ENCODE measurements at places on chromosomes 11 and 22. TPM values are rescaled to one million over a fixed set of nuclear protein-coding genes. Genes with fewer than 3 reads are reported as not detected.

- H3K27me3 ChIP-seq = no peaks in the 10 kb centered on the region
- H3K36me3 ChIP-seq = no peaks in the 10 kb centered on the region
- peaks cover 25% of the 10 kb centered on the region for H3K4me1 ChIP-seq
Observed at GRCh38 chr11:1863352-1864216, 10.7 kb downstream of the LSP1 start.

- H3K27ac ChIP-seq = no peak overlapping the region
- H3K36me3 ChIP-seq = no peaks in the 10 kb centered on the region
- peaks cover 26% of the 10 kb centered on the region for H3K27me3 ChIP-seq
- peak; percentile 42 for DNase-seq
- no peaks in the 10 kb centered on the region for H3K4me1 ChIP-seq
Observed at GRCh38 chr11:36258730-36259360, 30.4 kb downstream of the COMMD9 start.

DNA sequence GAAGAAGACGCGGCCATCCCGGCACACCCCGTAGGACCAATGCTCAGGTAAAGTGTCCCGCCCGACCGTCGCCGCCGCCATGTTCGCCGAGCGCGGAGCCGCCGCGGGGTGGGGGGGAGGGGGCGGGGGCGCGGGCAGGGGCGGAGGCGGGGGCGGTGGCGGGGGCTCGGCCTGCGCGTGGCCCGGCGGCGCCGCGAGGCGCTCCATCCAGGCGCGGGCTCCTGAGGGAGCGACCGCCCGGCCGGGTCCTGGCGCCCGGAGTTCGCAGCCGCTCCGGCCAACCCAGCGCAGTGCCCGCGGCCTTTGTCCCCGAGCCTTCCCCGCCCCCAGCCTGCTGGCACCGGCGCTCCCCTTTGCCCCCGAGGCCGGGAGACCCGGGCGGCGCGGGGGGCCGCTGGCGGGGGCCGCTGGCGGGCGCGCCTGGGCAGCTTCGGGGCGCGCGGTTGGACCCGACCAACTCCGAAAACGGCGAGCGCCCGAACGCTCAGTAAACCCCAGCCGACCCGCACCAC, at the start of gene PLEKHA7:
PLEKHA7 (minus strand) TSS at position 94 of the 512 bp plus-strand sequence; CDS start at position 81, 13 bp downstream.
- H3K27ac ChIP-seq = no peak within 1 kb of the TSS
- H3K4me3 ChIP-seq = peak within 1 kb of the TSS; percentile 52
- no peak for DNase-seq
- peaks cover 17% of the 10 kb centered on the region for H3K4me1 ChIP-seq
- peaks cover 10% of the 10 kb centered on the region for H3K27me3 ChIP-seq

DNA sequence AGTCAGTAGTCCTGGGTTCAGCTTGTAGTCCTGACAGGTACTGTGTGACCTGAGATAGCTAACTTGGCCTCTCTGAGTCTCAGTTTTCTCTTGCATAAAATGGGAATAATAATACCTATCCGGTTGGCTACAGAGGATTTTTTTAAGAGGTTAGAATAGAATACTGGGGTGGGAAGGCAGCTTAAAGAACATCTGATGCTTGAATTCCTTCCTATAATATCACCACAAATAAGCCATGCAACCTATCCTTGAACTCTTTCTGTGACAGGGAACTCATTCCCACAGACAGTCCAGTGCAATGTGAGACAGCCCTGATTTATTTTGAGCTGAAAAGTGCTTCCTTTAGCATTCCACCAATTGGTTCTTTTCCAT, 110.1 kb downstream of the CCDC81 start:
- H3K27me3 ChIP-seq = no peaks in the 10 kb centered on the region
- peaks cover 25% of the 10 kb centered on the region for H3K4me1 ChIP-seq
- DNase-seq = no peak
- H3K36me3 ChIP-seq = no peaks in the 10 kb centered on the region
- H3K4me3 ChIP-seq = no peak overlapping the region

GRCh38 chr11:12863605-12864121, 145.5 kb upstream of the RASSF10 start:
- H3K27ac ChIP-seq = peak overlapping the region; percentile 74
- H3K4me1 ChIP-seq = peaks cover 39% of the 10 kb centered on the region
- DNase-seq = no peak
- no peak overlapping the region for H3K4me3 ChIP-seq
- H3K36me3 ChIP-seq = peaks cover 6% of the 10 kb centered on the region
- H3K27me3 ChIP-seq = no peaks in the 10 kb centered on the region

- peaks cover 37% of the 10 kb centered on the region for H3K36me3 ChIP-seq
- H3K27ac ChIP-seq = no peak overlapping the region
- no peaks in the 10 kb centered on the region for H3K27me3 ChIP-seq
- peak; percentile 78 for DNase-seq
Observed at GRCh38 chr22:41181349-41182241, 23.5 kb upstream of the L3MBTL2 start.

DNA sequence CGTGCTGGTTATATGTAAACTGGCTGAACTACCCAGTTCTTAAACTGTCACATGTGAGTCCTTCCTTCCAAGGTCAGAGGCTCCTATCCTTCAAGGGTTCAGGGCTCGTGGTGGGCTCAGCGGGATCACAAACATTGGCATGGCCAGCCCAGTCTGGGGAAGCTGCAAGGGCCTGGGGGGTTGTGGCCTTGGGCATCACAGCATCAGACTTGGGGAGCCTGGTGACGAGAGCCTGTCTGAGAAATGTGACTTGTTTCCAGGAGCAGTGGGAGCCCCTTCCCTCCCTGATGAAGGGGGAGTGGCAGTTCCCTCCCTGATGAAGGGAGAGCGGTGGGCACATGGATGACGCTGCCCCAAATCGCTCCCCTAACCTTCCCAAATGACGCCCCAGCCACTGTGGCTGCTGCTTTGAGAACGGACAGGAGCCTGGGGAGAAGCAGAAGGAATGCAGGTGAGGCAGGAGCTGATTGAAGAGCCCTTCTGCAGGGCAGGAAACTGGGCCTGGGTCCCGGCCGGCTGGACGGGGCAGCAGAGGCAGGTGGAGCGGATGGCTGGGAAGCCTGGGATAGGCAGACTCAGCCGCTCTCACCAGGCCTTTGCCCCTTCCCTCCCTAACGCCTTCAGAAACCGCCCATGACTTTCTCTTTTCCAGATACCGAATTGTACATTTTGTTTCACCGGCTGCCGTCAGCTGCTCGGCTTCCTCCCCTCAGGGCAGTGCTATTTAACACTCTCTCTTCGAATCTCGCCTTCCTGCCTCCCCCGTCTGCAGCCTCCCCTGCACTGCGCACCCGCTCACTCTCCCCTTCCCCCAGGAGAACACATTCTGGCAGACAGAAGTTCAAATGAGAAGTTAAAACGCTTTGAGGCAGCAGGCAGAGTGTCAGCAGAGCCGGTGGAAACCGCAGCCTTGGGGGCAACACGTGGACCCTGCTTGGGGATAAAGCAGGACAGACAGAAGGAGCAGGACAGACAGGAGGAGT, 1486.7 kb downstream of the BRD1 start:
- H3K4me1 ChIP-seq = no peaks in the 10 kb centered on the region
- H3K36me3 ChIP-seq = no peaks in the 10 kb centered on the region
- H3K27me3 ChIP-seq = no peaks in the 10 kb centered on the region
- no peak overlapping the region for H3K4me3 ChIP-seq

GRCh38 chr11:16857186-16857585, 118.7 kb downstream of the C11orf58 start:
- H3K27me3 ChIP-seq = no peaks in the 10 kb centered on the region
- H3K4me3 ChIP-seq = no peak overlapping the region
- no peak for DNase-seq
- no peaks in the 10 kb centered on the region for H3K4me1 ChIP-seq
- no peak overlapping the region for H3K27ac ChIP-seq

Gene LMO2
- total RNA-seq = 1.8 TPM

Gene ANGPTL5
- total RNA-seq = not detected

Gene OR6A2
- total RNA-seq = 0.09 TPM

Gene MMP8
- total RNA-seq = not detected
